ENCODE measurements at places on chromosomes 2 and 18.
A peak's percentile ranks its signal among the peaks of the same experiment; 100 is the strongest.

DNA sequence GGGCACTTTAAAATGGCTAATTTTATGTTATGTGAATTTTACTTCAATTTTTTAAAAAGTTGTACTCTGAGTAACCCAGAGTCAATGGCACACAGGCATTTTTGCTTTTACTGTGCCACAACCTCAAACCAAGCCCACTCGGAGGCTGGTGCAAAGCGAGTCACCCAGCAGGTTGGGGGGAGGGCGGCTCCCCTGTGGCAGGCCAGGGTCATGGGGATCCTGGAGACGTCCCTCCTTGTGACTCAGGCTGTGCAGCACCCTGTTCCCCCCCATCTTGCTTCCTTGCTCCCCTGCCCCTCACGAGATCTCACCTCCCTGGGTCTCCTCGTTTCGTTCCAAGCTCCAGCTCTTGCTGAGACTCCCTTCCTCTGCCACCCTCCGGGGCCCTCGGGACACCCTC, 58.6 kb downstream of the POMC start:
- no peak for DNase-seq

DNA sequence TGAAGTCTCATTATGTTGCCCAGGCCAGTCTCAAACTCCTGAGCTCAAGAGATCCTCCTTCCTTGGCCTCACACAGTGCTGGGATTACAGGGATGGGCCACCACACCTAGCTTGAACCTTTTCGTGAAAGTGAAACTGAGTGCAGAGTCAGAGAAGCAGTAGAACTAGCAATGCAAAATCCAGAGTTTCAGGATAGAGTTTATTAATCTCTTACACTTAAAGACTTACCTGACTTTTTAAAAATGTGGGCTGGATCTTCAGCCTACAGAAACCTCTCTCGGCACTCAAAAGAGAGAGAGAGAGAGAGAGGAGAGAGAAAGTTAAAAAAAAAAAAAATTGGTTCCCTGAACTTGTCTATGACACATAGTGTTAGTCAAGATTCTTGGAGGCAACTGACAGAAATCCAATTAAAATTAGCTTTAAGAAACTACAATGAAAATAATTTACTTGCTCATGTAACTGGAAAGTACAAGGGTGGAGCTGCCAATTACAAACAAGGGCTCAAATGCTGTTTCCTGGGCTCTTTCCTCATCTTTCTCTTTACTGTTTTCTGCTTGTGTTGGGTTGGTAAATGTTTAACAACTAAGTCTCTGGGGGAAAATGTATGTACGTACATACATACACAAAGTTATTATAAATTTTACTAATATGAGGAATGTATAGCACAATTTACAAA, 98.1 kb upstream of the CERS6 start:
- DNase-seq, result no peak

- no peak for DNase-seq
Measured at GRCh38 chr2:190435031-190435670, 27.0 kb downstream of the MFSD6 start.

DNA sequence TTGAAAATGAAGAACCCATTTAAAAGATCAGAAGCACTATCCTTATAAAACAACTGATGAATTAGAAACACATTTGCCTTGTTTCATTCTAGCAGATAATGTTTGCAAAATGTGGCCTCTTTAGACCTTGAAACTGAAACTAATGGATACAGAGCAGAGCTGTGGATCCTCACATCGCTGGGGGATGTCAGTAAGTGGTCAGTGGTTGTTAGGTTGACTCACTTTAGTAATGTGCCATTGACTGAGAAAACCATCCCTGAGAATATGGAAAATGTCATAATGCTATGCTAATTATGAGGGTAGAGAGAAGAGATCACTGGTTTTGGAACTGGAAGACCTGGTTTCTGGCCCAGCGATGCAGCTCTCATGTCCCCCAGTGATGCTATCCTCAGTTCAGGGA, 176.7 kb downstream of the MYO1B start:
- DNase-seq, result no peak

DNA sequence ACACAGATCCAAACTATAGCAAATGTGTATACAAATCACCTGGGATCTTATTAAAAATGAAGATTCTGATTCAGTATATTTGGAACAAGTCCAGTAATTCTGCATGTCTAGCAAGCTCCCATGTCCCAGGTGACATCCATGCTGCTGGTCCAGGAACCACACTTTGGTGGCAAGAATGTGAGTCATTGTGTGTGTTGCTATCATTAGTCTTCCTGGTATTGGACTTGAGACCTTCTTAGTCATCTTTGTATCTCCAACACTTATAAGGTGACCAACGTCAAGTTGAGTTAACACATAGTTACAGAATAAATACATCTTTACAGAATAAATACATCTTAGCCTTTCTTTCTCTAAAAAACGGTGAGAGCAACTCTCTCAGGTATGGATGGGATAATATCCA, 107.9 kb upstream of the NDUFV2 start:
- DNase-seq, result no peak

DNA sequence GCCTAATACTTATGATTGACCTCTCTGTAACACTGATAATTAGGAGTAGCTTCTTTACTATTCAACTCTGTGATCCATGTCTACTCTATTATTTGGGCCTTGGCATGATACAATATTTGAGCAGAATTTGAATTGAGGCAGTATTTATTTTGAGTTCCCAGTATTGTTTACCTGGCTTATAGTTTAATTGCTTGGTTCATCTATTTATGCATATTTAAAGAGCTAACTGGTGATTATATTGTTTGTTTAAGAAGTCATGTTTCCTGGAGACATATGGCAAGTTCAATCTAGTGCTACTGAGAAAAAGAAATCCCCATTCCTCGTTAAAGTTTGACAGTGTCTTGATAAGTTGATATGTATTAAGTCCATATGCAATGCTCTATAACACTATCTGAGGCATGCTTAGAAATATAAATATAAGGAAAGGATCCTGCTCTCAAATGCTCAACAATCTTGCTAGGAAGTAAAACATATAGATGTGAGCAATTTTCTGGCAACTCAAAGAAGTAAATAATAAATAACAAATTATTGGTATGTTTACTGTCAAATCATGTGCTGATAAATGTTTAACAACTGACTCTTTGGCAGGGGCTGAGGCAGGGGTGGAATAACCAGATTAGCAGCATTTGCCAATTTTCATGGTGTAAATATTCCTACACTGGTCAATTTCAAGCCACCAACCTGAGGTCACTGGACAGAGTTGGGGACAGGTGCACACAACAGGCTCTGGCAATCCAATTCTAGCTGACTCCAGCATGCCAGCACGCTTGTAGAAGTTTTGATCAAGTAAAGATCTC, 430.2 kb upstream of the PIK3C3 start:
- no peak for DNase-seq

DNA sequence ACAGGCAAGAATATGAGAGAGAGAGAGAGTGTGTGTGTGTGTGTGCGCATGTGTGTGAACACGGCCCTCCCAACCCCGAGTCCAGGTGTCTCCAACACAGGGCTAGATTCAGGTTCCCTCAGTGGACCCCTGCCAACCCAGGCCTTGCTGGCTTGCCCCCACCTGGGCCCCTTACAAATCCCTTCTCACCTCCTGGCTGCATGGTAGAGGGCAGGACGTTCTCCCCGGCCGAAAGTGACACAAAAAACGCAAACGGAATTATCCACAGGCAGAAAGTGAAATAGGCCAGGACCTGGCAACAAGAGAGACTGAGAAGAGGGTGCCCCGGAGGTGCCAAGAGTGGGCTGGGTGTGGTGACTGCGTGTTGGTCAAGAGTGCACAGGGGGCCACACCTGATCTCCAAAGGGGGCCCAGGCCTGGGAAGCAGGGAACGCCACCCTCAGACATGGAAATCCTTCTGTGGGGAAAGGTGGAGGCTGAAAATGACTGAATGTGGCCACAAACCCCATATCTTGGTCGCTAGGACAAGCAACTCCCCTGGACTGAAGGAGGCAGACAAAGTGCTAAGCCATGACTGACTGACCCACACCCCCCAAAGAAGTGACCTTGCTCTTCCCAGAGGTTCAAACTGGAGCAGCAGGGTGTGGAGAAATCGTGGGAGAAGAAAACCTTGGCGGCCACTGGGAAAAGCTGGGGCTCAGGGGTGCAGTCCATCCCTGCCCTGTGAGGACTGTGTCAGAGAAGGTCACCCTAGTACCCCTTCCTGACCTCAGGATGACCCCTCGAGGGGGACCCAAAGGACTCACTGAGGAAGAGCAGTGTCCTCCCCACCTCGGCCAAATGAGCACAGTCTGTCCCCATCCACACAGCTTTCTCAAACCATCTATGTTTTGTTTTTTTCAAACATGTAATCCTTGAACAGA, 5.7 kb downstream of the TEX261 start:
- DNase-seq, result no peak

- DNase-seq, result no peak
Measured at GRCh38 chr2:54166121-54166773, 50.8 kb downstream of the ACYP2 start.

- DNase-seq, result no peak
Measured at GRCh38 chr2:72211777-72212485, 64.3 kb upstream of the CYP26B1 start.

DNA sequence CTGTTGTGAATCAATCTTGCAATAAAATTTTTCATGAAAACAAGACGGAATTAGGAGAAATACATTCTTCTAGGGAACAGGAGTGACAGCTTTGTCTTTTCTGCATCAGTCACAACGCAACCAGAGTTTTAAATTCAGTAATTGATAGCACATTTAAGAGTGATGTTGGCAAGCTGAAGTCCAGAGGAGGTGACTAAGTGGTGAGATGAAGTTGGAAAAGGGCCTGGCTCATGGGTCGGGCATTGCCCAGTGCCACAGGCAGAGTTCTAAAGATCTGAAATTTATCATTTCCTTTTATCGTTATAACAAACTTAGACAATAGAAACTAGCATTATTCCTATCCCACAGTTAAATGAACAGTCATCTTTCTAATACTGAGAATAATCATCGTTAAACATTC, 764.6 kb upstream of the ZEB2 start:
- no peak for DNase-seq

DNA sequence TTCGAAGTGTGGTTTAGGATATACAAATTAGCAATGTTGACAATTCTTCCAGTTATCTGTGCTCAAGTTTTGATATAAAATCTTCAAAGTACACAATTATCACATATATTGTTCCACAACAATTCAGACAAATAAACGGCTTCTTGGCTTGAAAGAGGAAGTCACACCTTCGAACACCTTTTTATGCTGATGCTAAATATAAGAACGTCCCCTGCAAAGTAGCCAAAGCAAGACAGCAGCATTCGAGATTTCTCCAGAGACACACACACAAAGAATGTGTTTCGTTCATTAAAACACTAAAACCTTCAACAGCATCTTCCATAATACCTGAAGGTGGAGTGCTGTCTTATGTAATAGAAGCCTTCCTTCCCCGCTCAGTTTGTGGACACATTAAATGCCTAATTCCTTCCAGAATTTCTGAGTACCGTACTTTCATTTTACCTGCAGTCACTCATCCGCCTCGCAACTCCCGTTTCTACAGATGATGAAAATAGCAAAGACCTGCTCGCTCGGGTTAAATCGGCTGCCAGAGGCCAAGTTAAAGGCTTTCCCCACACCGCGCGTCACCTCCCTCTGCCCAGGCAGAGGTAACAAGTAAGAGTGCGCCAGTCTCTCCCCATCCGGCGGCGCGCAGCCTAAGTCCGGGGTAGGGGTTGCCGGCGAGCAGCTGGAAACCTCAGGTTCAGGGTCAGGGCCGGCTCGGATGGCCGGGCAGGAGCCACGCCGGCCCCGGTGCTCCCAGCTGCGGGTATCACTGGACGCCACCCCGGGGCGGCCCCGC, 847 bp downstream of the SERPINE2 start:
- DNase-seq, result peak; percentile 10

DNA sequence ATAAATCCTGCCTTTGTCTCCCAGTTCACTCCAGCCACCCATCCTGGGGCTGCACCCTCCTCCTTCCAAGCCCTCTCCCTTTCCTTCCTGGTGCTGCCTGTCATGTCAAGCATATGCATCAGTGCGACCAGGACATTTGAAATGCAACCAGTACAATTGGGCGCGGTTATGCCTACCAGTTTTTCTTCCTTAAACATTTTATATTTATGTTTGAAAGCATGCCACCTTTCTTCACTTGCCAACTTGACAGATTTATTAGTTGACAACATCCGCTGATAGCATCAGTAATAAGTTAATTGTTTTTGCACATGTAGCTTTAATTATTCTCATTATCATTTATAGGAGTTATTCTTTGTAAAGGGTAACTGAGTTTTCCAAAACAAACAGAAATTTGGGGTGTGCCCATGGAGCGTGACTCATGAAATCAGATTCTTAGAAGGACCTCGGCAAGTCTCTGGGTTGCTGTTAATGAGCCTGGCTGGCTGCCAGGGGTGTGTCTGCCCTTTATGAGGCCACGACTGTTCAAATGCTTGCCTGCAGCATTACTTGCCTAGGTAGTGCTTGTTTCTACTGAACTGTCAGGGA, 32.8 kb upstream of the IL1B start:
- DNase-seq, result peak; percentile 49

DNA sequence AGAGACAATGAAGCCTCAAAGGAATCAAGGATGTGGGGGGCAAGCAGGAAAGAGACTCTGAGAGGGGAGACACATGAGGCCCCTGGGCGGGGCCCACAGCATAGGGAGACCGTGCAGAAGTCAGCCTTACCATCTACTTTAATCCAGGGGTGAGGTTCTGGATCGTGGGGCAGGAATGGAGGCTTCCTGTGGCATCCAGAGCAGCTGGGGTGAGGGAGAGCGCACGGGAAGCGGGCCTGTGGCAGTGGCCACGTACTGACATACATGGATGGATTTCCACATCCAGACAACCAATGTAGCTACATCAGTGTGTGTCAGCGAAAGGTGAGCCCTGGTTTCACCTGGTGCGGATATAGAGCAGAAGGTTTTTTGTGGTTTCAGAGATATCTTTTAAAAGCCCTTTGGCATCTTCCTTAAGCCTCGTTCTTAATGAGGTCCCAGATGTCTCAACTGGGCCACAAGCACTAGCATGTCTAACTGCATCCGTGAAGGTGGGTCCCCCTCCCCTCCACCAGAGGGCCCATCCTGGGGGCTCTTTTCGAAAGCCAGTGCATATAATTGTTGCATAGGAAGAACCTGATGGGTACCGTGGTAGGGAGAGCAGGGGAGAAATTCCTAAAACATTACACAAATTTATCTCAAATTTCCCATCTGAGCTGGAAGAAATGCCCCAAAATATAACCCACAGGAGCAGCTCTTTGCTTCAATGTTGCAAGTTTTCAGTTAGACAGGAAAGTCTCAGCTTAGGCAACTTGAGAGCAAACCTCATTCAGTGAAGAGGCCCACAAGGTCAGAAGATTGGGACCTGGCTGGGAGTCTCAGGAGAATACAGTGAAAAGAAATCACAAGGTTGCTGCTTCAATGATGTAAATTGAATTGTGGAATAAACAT, 90.9 kb downstream of the SP3 start:
- no peak for DNase-seq

All from CD4-positive, alpha-beta T cell treated with Interleukin-2 at 100 ng/mL for 4 hours (primary cell).